ENCODE measurements at places on chromosomes 7 and 10.

DNA sequence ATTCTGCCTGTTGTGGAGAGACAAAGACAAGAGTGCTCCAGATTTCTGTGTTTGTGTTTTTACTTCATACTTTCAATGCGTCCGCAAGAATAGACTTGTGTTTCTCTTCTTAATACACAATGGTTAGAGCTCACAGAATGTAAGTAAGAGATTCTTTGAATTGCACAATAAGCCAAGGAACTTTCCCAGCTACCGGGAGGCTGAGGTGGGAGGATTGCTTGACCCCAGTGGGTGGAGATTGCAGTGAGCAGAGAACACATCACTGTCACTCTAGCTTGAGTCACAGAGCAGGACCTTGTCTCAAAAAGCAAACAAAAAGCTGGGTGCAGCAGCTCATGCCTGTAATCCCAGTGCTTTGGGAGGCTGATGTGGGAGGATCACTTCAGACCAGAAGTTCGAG is 250.7 kb upstream of the MYO3A start:
- DNase-seq = no peak

DNA sequence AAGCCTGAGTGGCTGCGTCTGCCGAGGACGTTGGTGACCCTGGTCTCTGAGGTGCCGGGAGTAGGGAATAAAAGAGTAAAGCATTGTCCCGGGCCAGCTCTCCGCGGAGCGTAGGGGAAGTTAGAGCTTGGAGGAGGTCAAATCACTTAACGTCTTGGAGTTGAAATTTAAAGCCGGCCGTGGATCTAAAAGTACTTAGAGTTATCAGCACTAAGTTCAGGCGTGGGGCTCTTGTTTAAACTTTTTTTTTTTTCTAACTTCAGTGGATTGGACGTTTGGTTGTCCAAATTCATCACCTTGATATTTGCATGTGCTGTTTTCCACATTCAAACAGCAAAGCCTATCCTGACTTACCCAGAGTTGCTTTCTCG is 700 bp downstream of the NIPSNAP2 start:
- DNase-seq = no peak

DNA sequence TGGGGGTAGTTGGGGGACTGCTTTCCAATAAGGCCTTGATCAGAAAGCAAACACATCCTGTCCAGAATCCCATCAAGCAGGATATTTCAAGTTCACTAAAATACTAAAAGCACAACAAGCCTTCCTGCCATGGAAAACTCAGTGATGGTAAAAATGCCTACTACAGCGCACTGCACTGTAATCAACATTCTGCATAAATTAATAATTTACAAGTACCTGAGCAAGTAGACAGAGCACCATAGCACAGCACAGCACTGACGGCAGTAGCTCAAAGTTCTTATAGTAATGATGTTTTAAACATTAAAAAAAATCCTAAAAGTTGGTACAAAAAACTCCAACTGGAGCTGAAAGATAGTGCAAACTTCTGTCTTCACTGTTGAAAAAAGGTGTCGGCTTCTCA is 120.5 kb downstream of the FANK1 start:
- no peak for DNase-seq

- DNase-seq = no peak
Measured at GRCh38 chr7:39987641-39988347, 37.7 kb downstream of the CDK13 start.

GRCh38 chr7:71486856-71487628 is 355.1 kb downstream of the GALNT17 start:
- DNase-seq = no peak

- no peak for DNase-seq
Measured at GRCh38 chr10:130492266-130492934, 356.2 kb downstream of the GLRX3 start.

- DNase-seq = no peak
Measured at GRCh38 chr10:71269301-71270288, 49.5 kb upstream of the SLC29A3 start.

GRCh38 chr10:50604049-50604640 is 19.6 kb downstream of the SGMS1 start:
- no peak for DNase-seq

- no peak for DNase-seq
Measured at GRCh38 chr7:16564909-16565426, 38.3 kb downstream of the LRRC72 start.

GRCh38 chr7:44101966-44102845 is 1.9 kb upstream of the AEBP1 start:
- DNase-seq = no peak

DNA sequence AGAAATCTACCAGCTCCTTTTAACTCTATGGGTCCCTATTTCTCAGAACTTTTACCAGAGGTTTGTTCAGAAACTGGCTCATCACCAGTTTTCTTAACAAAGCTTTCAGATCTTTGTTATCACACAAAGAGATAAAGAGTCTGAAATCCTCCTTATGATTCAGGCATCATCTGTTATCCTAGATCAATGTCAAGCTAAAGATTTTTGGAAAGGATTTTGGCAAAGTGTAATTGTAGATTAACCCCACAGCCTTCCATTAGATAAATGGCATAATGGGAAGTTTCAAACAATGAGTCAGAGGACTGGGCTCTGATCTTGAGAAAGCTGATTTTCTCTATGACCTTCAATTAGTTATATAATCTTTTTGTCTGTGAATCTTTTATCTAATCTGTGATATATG is 192.2 kb downstream of the NXPH1 start:
- no peak for DNase-seq

- no peak for DNase-seq
Measured at GRCh38 chr7:20164425-20165145, 52.6 kb downstream of the MACC1 start.

DNA sequence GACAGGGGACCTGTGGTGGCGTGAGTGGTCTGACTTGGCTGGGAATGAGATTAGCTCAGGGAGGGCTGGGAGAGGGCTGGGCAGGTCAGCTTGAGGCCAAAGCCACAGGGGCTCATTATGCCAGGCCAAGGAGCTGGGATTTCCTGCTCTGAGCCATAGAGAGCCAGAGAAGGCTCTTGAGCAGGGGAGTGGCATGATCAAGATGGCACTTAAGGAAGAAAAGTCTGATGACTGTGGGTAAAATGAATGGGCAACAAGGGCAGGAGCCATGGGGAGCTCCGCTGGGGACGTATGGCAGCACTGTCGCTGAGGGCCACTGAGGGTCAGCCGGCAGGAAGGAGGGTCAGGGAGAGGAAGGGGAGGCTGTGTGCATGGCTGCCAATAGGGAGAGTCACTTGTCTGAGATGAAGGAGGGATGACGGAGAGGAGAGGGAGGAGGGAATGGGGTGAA is 5.8 kb downstream of the ANTXRL start:
- DNase-seq = no peak

GRCh38 chr7:127683776-127684681 is 32.0 kb downstream of the SND1 start:
- DNase-seq = no peak

DNA sequence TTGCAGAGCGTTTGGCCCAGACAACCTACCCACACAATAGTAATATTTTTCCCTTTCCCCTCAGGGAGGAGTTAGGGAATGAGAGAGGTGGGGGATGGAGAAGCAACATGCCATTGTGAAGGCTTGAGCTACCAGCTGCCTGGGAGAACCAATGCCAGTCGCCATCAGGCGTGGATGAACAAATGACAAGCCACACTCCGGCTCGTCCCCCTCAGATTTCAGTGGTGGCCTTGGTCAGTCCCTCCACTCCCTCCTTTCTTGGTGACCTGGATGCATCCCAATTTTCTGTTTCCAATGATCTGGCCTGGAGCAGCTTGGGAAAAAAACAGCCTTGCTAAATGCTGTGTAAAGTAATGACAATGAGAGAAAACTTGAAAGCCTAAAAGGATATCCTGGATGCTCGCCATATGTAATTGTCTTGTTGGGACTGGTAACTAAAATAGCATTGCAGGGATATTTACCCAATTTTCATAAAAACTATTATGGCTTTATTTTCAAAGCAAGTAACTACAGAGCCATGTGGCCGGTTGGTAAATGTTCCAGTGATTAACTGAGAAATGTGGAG is 110.7 kb downstream of the ICA1 start:
- no peak for DNase-seq

DNA sequence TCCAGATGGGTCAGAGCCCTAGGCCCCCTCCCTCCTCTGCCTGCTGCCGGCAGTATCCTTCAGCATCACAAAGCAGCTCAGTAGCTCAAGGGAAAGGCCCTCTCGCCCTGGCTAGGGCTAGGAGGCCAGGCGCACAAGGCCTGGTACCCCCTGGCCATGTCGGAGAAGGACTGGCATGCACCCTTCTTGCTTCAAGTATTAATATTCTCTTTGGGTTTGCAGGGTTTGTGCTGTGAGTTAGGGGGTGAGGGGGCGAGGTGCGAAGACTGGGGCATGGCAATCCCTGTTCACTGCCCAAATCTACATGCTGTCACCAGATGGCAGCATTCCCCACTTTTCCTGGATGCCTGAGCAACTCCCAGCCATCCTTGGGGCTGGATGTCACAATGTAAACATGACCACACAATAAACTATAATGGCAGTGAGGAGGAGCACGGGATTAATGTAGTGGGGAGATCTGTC is 105.2 kb downstream of the NEURL1 start:
- DNase-seq = no peak

GRCh38 chr7:127828843-127829500 is 177.0 kb downstream of the SND1 start:
- DNase-seq = no peak

- DNase-seq = no peak
Measured at GRCh38 chr7:16734148-16734726, 19.3 kb upstream of the TSPAN13 start.

- no peak for DNase-seq
Measured at GRCh38 chr7:130297628-130298543, 4.9 kb downstream of the CPA4 start.

DNA sequence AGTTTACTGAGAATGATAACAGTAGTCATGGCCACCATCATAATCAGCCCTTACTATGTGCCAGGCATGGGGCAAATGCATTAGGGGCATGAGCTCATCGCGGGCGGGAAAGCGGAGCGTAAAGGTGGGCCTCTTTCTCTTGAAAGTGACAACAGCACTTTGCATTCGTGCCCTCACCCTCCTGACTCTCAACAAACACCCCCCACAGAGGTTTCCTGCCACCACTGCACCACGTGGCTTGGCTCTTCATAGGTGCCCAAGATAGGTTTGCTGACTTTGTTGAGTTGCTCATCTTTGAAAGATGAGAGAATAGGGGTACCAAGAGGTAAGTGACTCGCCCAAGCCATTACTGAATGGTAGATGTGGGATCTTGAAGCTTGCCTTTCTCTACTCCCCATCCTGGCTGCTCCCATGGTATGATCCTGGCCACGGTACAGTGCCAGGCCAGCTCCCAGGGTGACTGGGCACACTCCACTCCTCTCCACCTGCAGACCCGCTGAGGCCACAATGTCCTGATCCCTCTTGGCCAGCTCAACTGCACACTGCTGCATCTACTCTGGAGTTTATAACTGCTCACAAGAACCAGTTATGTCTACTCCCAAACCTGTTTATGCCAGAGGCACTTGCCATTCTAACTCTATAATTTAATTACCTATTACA is 26.0 kb downstream of the SLIT1 start:
- no peak for DNase-seq

DNA sequence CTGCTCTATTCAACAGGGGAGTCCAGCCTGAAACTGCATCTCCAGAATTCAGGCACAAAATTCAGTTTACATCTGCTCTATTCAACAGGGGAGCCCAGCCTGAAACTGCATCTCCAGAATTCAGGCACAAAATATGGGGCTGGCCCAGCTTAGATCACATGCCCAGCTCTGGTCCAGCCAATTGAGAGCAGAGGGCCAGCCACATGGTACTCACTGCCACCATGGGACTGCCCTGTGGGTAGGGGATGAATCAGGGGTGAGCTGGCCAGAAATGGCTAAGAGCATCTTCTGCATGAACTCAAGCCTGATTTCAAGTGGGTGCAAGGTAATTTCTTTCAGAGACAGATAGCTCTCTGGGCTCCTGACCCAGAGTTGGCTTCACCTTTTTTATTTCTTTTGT is 156.6 kb upstream of the LYZL2 start:
- DNase-seq = no peak

GRCh38 chr7:102449136-102449535 is 15.5 kb downstream of the ALKBH4 start:
- no peak for DNase-seq

DNA sequence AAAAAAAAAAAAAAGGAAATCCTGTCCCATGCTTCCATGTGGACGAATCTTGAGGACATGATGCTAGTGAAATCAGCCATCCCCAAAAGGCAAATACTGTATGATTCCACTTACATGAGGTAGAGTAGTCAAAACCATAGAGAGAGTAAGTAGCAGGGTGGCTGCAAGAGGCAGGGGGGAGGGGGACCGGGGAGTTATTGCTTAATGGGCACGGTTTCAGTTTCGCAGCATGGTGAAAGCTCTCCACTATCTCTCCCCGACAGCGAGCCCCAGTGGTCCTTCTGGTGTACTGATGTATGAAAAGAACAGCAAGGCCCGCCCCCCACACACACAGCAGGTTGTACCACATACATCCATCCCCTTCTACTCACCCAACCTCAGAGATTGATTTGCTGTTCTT is 32.8 kb downstream of the NOD1 start:
- DNase-seq = peak; percentile 48

DNA sequence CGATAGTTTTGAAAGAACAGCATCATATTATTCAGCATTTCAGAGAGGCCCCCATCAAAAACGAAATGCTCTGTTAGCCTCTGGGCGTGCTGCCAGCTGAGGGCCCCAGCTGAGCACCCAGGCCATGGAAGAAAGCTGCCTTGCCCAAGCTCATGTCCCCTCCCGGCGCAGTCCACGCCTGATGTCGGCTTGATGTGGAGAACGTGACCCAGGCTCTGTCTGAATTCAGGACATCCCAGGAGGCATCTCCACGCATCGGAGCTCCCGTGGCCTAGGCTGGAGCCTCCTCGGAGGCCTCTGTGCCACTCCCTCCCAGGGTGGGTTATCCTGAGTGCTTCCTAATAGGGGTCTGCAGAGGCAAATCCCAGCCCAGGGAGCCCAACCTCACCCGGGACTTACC is 218.3 kb upstream of the AKR1E2 start:
- DNase-seq = no peak

DNA sequence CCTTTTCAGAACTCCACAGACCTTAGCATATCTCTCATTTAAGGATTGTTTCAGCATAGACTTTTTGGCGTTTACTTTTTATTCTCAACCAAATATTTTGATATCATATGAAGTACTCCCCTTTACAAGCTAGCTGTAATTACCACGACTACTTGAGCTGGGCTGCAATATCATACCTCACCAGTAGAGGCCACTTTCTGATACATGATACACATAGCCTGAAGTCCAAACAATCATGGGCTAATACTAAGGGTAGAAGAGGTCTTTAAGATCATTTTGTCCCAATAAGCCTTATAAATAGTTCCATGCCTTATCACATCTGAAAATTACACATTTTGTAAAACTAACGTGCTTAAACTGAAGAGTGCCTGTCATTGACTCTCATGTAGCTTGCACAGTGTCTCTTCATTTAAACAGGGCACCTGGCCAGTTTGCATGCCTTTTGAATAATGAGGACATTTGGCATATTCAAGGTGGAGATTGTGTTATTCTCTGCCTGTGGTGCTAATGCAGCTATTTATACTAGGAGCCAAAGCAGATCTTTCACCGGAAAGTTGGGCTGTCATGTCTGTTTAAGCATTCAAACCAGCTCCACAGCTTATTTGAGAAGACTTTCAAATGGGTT is 403.7 kb upstream of the ZMIZ1 start:
- no peak for DNase-seq

- no peak for DNase-seq
Measured at GRCh38 chr10:23121135-23121534, 25.8 kb downstream of the MSRB2 start.

GRCh38 chr7:108263425-108263824 is 133.3 kb upstream of the LAMB4 start:
- no peak for DNase-seq

- DNase-seq = no peak
Measured at GRCh38 chr10:33056828-33057596, 99.0 kb upstream of the ITGB1 start.

GRCh38 chr7:56188823-56189346 is 72.7 kb upstream of the NUPR2 start:
- no peak for DNase-seq

All from stimulated activated CD8-positive, alpha-beta memory T cell treated with anti-CD3 and anti-CD28 coated beads, Interleukin-4, amount 100 ng/mL, for 1 hour (primary cell).